ENCODE measurements at places on chromosomes 3 and 15. TPM values are rescaled to one million over a fixed set of nuclear protein-coding genes. Genes with fewer than 3 reads are reported as not detected.

The LRRIQ4 gene
- not detected for total RNA-seq

The NEIL1 gene
- total RNA-seq, result 5.1 TPM

The FBN1 gene
- total RNA-seq, result 298 TPM

The TM4SF1 gene
- total RNA-seq, result 28.9 TPM

The CD276 gene
- total RNA-seq, result 220 TPM

The SH3GL3 gene
- 2.7 TPM for total RNA-seq

The SERPINI2 gene
- total RNA-seq, result 0.32 TPM

The FAM81A gene
- 0.94 TPM for total RNA-seq

The TMC3 gene
- 0.22 TPM for total RNA-seq

The GP5 gene
- not detected for total RNA-seq

The AAGAB gene
- total RNA-seq, result 46.0 TPM

The AP3B2 gene
- total RNA-seq, result 11.5 TPM

The THRB gene
- total RNA-seq, result 6.8 TPM

The SLC25A20 gene
- total RNA-seq, result 25.0 TPM

The GOLGA8T gene
- total RNA-seq, result 0.32 TPM

The ASB14 gene
- not detected for total RNA-seq

The IGSF10 gene
- 0.84 TPM for total RNA-seq

The ITGA11 gene
- 193 TPM for total RNA-seq

The CACNA1D gene
- 0.41 TPM for total RNA-seq

The ZNF660 gene
- total RNA-seq, result 5.5 TPM

The CLRN1 gene
- not detected for total RNA-seq

The KCNH8 gene
- total RNA-seq, result 0.45 TPM

The GOLGA8N gene
- 3.0 TPM for total RNA-seq

The SCAMP5 gene
- 23.1 TPM for total RNA-seq

The CDHR4 gene
- total RNA-seq, result not detected

The CYP19A1 gene
- 0.75 TPM for total RNA-seq

The GOLGA8S gene
- total RNA-seq, result 0.14 TPM

The DUOXA2 gene
- not detected for total RNA-seq

The PLSCR1 gene
- 178 TPM for total RNA-seq

The LXN gene
- 18.1 TPM for total RNA-seq

The MESP2 gene
- total RNA-seq, result not detected

The C3orf49 gene
- total RNA-seq, result not detected

The CD200 gene
- total RNA-seq, result 11.1 TPM

The IL5RA gene
- not detected for total RNA-seq

The SH2D7 gene
- not detected for total RNA-seq

The SEC61A1 gene
- 400 TPM for total RNA-seq

The GDPGP1 gene
- 4.1 TPM for total RNA-seq

The EDEM1 gene
- total RNA-seq, result 65.4 TPM

The LINS1 gene
- 10.7 TPM for total RNA-seq

The POPDC2 gene
- total RNA-seq, result 2.1 TPM
